Activated T-helper 1 cell treated with anti-CD3 and anti-CD28 coated beads, Interleukin-12 subunit alpha, Interleukin-12 subunit beta, Interleukin-2, Interleukin-4 antibody, amounts not matched to agents 30 ng/mL and 10 ng/mL and 1 ng/mL, durations not matched to agents 14 hours and 24 hours and 36 hours (primary cell): ENCODE measurements at places on chromosomes 7 and 10. TPM values are rescaled to one million over a fixed set of nuclear protein-coding genes. Genes with fewer than 3 reads are reported as not detected.

DNA sequence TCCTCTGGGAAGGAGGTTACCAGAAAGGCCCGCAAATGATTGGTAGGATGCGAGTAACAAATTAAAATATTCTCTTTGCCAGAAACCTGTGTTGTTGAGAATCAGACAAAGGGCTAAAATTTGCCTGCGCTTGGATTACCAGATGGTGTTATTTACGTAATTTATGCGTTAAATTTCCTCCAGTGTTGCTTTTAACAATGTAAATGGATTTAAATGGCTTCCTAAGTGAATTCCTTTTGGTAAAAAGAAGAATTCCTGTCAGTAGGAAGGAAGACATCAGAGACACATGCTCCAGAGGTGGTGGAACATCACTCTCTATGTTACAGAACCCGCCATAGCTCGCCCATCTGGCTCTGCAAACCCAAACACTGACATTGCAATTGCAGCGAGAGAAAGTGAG is 520.6 kb downstream of the GALNT17 start:
- no peak for DNase-seq
- no peaks in the 10 kb centered on the region for H3K4me1 ChIP-seq
- no peak overlapping the region for H3K4me3 ChIP-seq
- no peaks in the 10 kb centered on the region for H3K36me3 ChIP-seq
- H3K27ac ChIP-seq, result no peak overlapping the region

DNA sequence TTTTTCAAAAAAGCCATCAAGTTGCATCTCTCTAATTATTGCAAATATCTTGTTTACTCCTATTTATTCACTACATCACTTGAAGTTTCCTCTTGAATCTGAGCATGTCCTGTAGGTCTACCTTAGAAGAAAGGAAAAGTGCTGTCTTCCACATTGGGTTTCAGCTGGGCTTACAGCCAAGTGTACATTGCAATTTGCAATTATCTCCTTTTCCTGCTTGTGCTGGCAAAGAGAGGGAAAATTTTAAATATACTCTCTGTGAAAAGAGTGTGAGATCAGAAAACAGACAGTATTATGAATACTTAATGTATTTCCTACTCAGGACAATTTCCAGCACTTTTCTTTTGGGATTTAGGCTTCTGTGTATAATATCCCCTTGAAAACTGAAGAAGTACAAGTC is 839.7 kb downstream of the CNTNAP2 start:
- no peaks in the 10 kb centered on the region for H3K27me3 ChIP-seq
- H3K4me3 ChIP-seq, result no peak overlapping the region
- DNase-seq, result no peak
- no peaks in the 10 kb centered on the region for H3K4me1 ChIP-seq
- no peaks in the 10 kb centered on the region for H3K36me3 ChIP-seq

DNA sequence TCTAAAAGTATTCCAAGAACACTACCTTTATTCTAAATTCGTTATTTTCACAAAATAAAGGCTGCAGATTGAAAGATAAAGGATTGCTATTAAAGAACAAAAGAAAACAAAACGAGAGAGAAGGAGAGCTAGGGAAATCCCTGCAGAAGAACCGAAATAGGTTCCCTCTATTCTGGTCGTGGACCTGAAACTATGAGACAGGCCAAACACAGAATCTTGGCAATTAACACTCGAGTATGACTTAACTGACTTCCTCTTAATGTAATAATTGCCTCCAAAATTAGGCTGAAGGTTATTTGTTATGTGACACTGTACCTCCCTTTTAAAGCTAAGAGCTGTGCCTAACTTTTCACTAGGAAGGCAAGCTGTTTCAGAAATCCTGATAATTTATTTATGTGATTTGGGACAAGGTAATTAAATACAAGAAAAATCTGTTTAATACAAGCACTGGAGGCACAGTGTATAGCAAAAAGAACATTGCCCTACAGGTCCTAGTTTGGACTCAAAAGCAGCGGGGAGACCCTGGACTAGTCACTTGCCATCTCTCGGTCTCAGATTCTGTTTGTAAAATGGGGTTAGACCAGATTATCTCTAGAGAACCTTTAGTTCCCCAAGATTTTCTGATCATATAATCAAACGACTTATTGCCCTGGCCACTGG is 11.6 kb downstream of the NAMPT start:
- no peak for DNase-seq
- H3K4me1 ChIP-seq, result peaks cover 36% of the 10 kb centered on the region
- peaks cover 64% of the 10 kb centered on the region for H3K36me3 ChIP-seq
- H3K4me3 ChIP-seq, result no peak overlapping the region
- no peak overlapping the region for H3K27ac ChIP-seq

NEUROD6 gene
- total RNA-seq, result not detected in 2 replicates

GRCh38 chr10:97713339-97713825 is at the start of gene MARVELD1:
TSS of gene MARVELD1 (plus strand) at chr10:97713730. CDS start at chr10:97713877, 147 bp downstream.
- peak within 1 kb of the TSS; percentile 90 for H3K27ac ChIP-seq
- peaks cover 15% of the 10 kb centered on the region for H3K4me1 ChIP-seq
- H3K4me3 ChIP-seq, result peak within 1 kb of the TSS; percentile 97
- peaks cover 37% of the 10 kb centered on the region for H3K27me3 ChIP-seq
- H3K36me3 ChIP-seq, result peaks cover 6% of the 10 kb centered on the region

GRCh38 chr10:24453404-24453830 is 244.5 kb downstream of the KIAA1217 start:
- H3K4me3 ChIP-seq, result no peak overlapping the region
- peaks cover 19% of the 10 kb centered on the region for H3K27me3 ChIP-seq
- no peak overlapping the region for H3K27ac ChIP-seq
- H3K4me1 ChIP-seq, result peaks cover 45% of the 10 kb centered on the region
- H3K36me3 ChIP-seq, result peaks cover 1% of the 10 kb centered on the region

DNA sequence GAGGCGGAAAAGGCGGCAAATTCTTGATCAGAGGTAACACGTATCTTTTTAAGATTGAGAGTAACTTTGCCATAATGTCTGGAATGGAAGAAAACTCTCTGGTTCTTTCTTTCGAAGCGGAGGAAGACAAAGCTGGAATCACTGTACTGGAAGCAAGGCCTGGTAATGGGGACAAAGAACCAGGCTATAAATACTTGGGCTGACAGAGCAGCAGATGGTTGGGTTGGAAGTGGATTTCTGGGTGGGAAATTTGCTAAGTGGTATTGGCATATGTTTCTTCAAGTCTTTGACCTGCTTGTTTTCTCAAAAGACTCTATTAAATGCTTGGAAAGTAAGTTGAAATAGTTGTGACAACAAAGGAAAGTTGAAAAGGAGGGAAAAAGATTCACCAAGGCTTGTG is 87.3 kb upstream of the SFMBT2 start:
- peaks cover 38% of the 10 kb centered on the region for H3K4me1 ChIP-seq
- peaks cover 6% of the 10 kb centered on the region for H3K36me3 ChIP-seq
- no peak overlapping the region for H3K4me3 ChIP-seq
- H3K27me3 ChIP-seq, result peaks cover 7% of the 10 kb centered on the region

GRCh38 chr10:33074443-33074842 is 116.4 kb upstream of the ITGB1 start:
- no peak overlapping the region for H3K27ac ChIP-seq
- H3K27me3 ChIP-seq, result peaks cover 12% of the 10 kb centered on the region

- no peak for DNase-seq
- no peaks in the 10 kb centered on the region for H3K27me3 ChIP-seq
- H3K36me3 ChIP-seq, result peaks cover 26% of the 10 kb centered on the region
- no peaks in the 10 kb centered on the region for H3K4me1 ChIP-seq
- H3K27ac ChIP-seq, result no peak overlapping the region
Measured at GRCh38 chr10:60175441-60175971, 214.2 kb downstream of the ANK3 start.

DNA sequence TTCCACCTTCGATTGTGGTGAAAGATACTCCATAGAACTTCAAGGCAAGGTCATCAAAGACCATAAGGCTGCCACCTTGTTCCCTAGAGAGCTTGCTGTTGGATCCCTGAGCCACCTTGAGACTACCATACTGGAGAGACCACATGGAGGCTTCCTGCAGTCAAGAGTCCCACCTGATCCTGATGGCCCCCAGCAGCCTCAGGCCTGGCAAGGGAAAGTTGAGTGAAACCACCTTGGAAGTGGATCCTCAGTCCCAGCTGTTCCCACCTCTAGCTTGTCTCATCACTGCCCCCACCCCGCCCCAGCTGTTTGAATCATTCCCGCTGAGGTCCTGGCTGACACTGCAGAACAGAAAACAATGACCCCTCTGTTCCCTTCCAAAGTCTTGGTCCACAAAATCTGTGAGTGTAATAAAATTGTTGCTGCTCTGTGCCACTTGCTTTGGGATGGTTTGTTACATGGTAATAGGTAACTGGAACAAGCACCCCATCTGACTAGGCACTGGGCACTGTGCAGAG is 32.0 kb downstream of the PRLHR start:
- no peak overlapping the region for H3K4me3 ChIP-seq
- peaks cover 9% of the 10 kb centered on the region for H3K27me3 ChIP-seq
- DNase-seq, result no peak
- no peak overlapping the region for H3K27ac ChIP-seq

CTAGE4 gene
- total RNA-seq, result 0.75 and 1.1 TPM in 2 replicates

- no peak for DNase-seq
- no peaks in the 10 kb centered on the region for H3K27me3 ChIP-seq
- no peaks in the 10 kb centered on the region for H3K36me3 ChIP-seq
- H3K4me3 ChIP-seq, result no peak overlapping the region
Measured at GRCh38 chr10:1530871-1531517, 206.3 kb downstream of the ADARB2 start.

- peaks cover 15% of the 10 kb centered on the region for H3K36me3 ChIP-seq
- H3K4me3 ChIP-seq, result no peak overlapping the region
- peaks cover 12% of the 10 kb centered on the region for H3K4me1 ChIP-seq
Measured at GRCh38 chr7:65938336-65938895, 43.6 kb downstream of the GUSB start.

- no peaks in the 10 kb centered on the region for H3K36me3 ChIP-seq
- no peaks in the 10 kb centered on the region for H3K27me3 ChIP-seq
- no peak overlapping the region for H3K27ac ChIP-seq
- DNase-seq, result no peak
- no peaks in the 10 kb centered on the region for H3K4me1 ChIP-seq
Measured at GRCh38 chr10:34058845-34059614, 724.6 kb upstream of the NRP1 start.

GRCh38 chr10:33453081-33454025 is 118.9 kb upstream of the NRP1 start:
- no peak overlapping the region for H3K27ac ChIP-seq
- H3K27me3 ChIP-seq, result peaks cover 5% of the 10 kb centered on the region
- no peak for DNase-seq
- no peak overlapping the region for H3K4me3 ChIP-seq
- no peaks in the 10 kb centered on the region for H3K4me1 ChIP-seq
- H3K36me3 ChIP-seq, result no peaks in the 10 kb centered on the region

GRCh38 chr7:2097492-2097891 is 135.3 kb downstream of the MAD1L1 start:
- no peak for DNase-seq
- no peak overlapping the region for H3K27ac ChIP-seq
- no peaks in the 10 kb centered on the region for H3K36me3 ChIP-seq

- H3K4me3 ChIP-seq, result no peak overlapping the region
- no peak for DNase-seq
- H3K27ac ChIP-seq, result no peak overlapping the region
- H3K4me1 ChIP-seq, result no peaks in the 10 kb centered on the region
- no peaks in the 10 kb centered on the region for H3K36me3 ChIP-seq
- H3K27me3 ChIP-seq, result peaks cover 2% of the 10 kb centered on the region
Measured at GRCh38 chr7:45969940-45970339, 48.9 kb upstream of the IGFBP3 start.

DNA sequence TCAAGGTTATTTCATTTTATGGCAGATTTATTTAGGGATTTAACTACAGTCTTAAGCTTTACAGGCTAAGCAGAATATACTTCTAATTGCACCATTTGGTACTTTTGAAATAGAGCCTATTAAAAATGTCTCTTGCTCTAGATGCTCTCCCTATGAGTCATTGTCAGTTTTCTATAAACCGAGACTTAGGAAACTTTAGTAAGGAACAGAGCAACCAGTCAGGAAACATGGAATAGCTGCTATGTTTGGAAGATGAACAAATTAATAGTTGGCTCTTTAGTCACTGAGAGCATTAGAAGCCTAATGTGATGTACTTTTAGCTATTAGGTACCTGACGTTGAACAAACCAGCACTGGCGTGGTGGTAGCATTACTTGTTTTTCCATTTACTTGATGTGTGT is 35.3 kb downstream of the INPP5F start:
- no peaks in the 10 kb centered on the region for H3K36me3 ChIP-seq
- H3K27me3 ChIP-seq, result no peaks in the 10 kb centered on the region
- H3K4me1 ChIP-seq, result peaks cover 6% of the 10 kb centered on the region
- no peak overlapping the region for H3K27ac ChIP-seq
- DNase-seq, result no peak

CYREN gene
- 58.8 and 58.9 TPM in 2 replicates for total RNA-seq

SPDYE2 gene
- not detected in 2 replicates for total RNA-seq

DNA sequence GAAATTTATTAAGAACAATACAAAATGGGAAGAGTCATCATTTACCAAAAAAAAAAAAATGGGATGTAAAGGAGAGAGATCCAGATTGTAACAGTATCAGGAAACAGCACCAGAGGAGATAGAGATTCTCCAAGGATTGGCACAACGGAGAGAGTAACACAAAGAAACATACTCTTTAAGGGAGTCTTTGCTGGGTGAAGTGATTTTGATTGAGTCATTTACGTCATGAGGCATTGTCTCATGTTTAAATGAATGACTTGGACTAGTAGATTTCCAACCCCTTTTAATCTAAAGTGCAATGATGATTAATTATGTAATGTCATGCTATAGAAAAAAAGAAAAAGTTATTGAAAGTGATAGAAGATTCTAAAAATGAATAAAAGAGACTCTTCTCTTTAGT is 68.8 kb downstream of the ITGB8 start:
- no peaks in the 10 kb centered on the region for H3K36me3 ChIP-seq
- no peaks in the 10 kb centered on the region for H3K27me3 ChIP-seq
- H3K4me1 ChIP-seq, result no peaks in the 10 kb centered on the region
- H3K27ac ChIP-seq, result no peak overlapping the region
- DNase-seq, result no peak

- peak overlapping the region; percentile 74 for H3K27ac ChIP-seq
- no peak for DNase-seq
- peaks cover 49% of the 10 kb centered on the region for H3K36me3 ChIP-seq
- peak overlapping the region; percentile 2 for H3K4me3 ChIP-seq
Measured at GRCh38 chr7:130945411-130945811, 211.4 kb upstream of the KLF14 start.

GCK gene
- 1.9 and 2.4 TPM in 2 replicates for total RNA-seq

DNA sequence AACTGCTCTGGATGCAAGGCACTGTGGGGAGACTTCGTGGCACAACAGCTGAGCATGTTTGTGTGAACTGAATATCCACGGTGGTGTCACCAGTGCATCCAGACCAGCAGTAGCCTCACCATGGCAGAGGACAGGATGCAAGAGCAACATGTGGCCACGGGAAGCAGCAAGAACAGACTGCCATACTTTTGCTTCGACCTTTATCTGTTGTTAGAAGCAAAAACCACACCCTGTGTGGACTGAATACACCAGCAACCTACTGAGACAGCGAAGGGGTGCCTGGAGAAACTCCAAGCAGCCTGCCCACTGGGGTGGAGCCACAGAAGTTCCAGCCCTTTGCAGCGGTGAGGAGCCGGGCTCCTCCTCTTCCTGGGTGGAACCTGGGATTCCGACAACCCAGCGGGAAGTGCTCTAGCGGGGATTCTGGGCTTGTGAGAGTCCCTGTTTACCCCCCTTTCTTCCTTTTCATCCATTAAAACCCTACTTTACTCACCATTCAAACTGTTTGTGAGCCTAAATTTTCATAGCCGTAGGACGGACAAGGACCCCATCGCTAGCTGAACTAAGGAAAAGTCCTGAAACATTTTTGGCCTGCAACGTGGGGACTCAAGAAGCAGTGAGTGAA is 584.9 kb downstream of the GRM8 start:
- no peaks in the 10 kb centered on the region for H3K27me3 ChIP-seq
- no peak for DNase-seq
- H3K4me1 ChIP-seq, result no peaks in the 10 kb centered on the region
- H3K27ac ChIP-seq, result no peak overlapping the region
- no peaks in the 10 kb centered on the region for H3K36me3 ChIP-seq
